ENCODE measurements at places on chromosomes 1 and 21. TPM values are rescaled to one million over a fixed set of nuclear protein-coding genes. Genes with fewer than 3 reads are reported as not detected.

The ERVH48-1 gene
- not detected for polyA plus RNA-seq

The C8B gene
- not detected for polyA plus RNA-seq

The CITED4 gene
- polyA plus RNA-seq: 5.9 TPM

The SUSD4 gene
- 0.31 TPM for polyA plus RNA-seq

The ERICH3 gene
- polyA plus RNA-seq: not detected

The CASQ1 gene
- 0.18 TPM for polyA plus RNA-seq

The SPOCD1 gene
- 10.7 TPM for polyA plus RNA-seq

The C1orf87 gene
- polyA plus RNA-seq: not detected

The RXFP4 gene
- polyA plus RNA-seq: not detected

The KCNJ15 gene
- polyA plus RNA-seq: 0.02 TPM

Measured in SK-N-SH (cell line).